ENCODE measurements at places on chromosomes 6 and 20.

DNA sequence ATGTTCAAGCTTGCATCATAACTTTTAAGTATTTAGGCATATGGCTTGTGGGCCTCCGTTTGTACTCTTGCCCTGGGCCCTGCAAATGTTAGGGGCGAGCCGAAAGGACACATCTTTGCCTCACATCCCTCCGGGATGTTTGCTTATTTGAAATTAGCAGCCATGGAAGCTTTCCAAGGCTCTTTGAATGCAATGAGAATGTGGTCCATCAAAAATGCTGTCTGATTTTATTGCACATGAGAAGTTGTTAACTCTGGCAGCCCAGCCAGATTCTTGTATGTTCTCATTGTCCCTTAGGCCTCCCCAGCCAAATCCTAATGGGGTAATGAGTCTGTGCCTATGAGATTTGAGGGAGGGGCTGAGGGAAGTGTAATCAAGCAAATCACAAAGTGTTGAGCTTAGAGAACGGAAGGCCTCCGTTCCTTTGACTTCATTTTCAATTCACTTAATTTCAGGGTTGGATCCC is 261.2 kb upstream of the MARCKS start:
- no peak for DNase-seq

- no peak for DNase-seq
Measured at GRCh38 chr6:10082385-10082784, 332.5 kb downstream of the TFAP2A start.

DNA sequence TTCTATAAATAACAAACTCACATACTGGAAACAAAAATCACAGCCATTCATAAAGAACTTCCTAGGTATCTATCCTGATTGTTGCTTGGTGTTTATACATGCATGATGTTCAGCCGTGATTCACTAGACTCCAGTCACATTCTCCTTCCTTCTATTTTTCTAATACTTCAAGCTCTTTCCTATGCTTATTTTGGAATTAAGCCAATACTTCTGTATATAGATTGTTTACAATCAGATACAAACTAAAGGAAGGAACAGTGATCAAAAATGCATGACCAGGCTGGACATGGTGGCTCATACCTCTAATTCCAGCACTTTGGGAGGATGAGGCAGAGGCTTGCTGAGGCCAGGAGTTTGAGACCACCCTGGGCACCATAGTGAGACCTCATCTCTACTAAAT is 377.5 kb upstream of the IRAK1BP1 start:
- no peak for DNase-seq

DNA sequence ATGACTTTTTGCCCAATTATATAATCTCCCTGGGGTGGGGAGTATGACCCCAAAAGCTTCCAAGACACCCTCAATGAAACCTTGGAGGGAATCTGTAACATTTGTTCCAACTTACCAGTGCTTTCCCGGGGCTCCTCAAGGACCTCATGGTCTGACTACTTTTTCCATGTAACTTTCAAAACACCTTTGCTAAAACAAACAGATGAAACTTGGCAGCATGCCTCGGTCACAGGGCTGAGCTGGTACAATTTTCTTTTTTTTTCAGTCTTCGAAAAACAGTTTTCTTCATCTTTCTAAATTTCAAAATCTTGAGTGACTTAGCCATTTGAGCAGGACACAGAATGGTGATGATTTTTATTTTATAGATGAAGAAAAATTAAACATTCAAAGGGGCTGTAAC is 241.2 kb downstream of the BMP7 start:
- no peak for DNase-seq

- no peak for DNase-seq
Measured at GRCh38 chr6:70289299-70289698, 13.6 kb downstream of the COL9A1 start.

Measured in NCI-H526 treated with DMSO at 0.1 percent for 48 hours (cell line).